ENCODE measurements at places on chromosomes 6 and 20.
A peak's percentile ranks its signal among the peaks of the same experiment; 100 is the strongest.

DNA sequence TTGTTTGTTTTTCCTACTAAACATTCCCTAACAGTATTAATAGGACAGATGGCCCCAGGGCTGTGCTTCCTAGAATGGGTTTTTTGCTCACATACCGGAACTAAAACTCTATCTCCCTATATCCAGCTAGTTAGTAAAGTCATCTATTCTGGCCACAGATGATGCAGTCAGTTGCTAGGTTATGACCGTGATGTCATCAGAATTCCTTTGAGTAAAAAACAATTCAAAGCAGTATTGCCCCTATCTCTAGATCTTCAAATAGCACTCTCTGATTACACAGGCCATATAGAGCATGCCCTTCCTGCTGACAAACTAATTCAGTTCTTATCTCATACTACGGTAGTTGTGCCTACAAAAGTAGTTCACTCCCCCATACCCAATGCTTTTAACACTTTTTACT, 17.9 kb upstream of the ZNF451 start:
- DNase-seq: no peak

- DNase-seq: no peak
Observed at GRCh38 chr6:167738386-167738785, 88.3 kb upstream of the AFDN start.

- DNase-seq: no peak
Observed at GRCh38 chr6:69097948-69098347, 462.9 kb downstream of the ADGRB3 start.

DNA sequence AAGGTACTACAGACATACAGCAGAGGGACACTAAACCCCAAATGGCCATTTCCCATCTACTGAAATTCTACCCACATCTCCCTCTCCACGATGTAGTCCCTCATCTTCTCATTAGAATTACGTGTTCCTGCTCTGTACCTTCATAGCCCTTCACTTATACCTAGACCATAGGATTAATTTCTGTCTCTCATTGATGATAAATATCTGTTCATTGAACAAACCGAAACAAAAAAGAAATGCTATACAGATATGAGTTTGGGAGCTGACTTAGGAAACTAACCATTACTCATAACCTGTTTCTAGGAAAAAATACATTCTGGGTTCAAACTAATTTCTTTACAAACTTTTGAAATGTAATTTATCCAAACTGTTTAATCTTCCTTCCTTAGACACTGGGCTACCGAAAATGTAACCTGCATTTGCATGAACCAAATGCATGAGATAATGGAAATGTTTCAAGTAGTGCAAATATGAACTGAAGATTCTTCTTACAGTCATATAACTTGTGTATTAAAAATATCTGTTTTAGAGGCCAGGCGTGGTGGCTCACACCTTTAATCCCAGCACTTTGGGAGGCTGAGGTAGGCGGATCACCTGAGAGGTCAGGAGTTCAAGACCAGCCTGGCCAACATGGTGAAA, 85.3 kb downstream of the GJA10 start:
- no peak for DNase-seq

GRCh38 chr6:54266400-54266923, 41.8 kb upstream of the TINAG start:
- no peak for DNase-seq

DNA sequence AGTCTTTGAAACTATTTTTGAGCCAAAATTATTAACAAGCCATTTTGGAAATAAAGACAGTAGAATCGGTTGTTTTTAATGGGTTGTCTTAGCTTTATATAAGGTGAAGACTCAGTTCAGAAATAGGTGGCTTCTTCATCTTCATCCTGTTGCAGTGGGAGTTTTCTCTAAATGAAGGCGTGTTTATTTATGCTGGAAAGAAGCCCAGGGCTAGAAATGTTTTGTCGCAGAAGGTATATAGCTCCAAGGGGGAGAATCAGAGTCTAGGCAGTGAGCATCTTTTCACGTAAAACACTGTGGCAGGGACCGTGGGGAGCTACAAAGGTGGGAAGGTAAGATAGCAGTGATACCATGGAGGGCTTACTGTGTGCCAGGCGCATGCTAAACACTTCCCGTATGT, 34.3 kb downstream of the FARS2 start:
- DNase-seq: no peak

DNA sequence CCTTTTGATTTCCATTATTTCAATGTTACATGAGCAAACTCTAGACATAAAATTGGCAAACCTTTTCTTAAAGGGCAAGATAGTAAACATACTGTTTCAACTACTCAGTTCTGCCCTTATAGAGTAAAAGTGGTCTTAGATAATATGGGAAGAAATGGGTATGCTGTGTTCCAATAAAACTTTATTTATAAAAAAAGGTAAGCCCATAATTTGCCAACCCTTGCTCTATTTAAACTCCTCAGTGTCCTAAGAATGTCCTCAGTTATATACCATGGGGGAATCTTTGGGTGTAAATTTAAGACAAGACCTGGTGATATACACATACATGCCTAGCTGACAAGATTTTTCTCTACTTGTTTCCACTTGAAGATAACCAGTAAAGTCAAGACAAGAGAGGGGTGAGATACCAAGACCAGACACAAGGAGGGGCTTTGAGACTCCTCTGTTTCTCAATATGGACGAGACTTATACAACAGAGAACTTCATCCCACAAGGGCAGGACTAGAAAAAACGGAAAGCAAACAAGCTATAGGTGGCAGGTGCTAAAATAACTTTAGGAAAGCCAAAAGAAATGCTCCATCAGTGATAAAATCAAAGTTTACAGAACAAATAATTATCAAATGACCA, 10.5 kb downstream of the SNX3 start:
- DNase-seq: no peak

- DNase-seq: no peak
Observed at GRCh38 chr6:121828146-121828886, 392.9 kb downstream of the GJA1 start.

GRCh38 chr6:16206595-16207037, 31.8 kb upstream of the GMPR start:
- DNase-seq: peak; percentile 18

DNA sequence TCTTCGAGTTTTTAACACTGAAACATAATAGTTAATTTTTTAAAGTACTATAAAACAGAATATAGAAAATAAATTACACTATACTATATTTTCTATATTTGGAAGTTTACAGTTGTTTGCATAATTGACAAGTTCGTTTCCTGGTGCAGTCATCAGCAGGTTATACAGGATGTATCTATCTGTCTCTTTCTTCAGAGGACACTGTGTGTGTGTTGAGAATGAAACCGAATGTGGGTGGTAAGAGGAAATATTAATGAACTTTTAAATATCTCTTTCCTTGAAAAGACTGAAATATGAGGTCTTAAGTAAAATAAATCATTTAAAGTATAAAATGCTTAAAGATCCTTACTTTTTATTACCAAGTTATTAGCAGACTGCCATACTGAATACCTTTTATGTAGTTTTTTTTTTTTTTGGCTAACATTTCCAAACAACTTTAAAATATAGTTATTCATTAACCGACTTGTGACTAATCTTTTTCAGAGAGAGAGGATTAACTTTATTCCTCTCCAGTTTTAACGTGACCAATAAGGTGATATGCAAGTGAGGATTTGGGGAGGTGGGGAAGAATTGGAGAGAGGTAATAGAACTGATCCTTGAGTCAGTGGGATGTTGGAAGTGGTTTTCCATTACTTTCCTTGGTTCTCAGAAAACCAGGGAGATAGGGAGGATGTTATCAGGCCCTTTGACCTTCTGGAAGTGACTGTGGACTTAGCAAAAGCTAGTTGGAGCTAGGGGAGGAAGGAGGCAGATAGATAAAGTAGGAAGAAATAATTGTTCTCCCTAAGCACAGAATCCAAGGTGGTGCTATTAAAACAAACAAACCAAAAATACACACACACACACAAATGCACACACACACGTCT, 380.0 kb upstream of the FLRT3 start:
- DNase-seq: no peak

DNA sequence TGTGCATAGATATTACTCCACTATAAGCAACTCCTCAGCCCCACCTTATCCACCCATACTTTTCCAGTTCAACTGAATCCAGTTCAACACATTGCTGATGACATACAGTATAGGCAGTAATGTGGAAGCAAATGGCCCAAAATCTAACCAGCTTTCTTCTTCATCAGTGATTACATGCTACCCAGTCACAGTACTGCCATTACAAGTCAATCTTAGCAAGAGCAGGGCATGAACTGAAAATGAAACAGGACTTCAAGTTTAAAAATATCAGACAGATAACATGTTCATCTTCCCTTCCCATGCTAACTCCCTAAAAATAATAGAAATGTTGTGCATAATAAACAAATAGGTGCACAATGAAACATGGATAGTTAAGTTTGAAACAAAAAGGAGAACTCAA, 19.2 kb downstream of the RRAGD start:
- no peak for DNase-seq

GRCh38 chr6:157840776-157841175, 17.7 kb downstream of the SNX9 start:
- no peak for DNase-seq

DNA sequence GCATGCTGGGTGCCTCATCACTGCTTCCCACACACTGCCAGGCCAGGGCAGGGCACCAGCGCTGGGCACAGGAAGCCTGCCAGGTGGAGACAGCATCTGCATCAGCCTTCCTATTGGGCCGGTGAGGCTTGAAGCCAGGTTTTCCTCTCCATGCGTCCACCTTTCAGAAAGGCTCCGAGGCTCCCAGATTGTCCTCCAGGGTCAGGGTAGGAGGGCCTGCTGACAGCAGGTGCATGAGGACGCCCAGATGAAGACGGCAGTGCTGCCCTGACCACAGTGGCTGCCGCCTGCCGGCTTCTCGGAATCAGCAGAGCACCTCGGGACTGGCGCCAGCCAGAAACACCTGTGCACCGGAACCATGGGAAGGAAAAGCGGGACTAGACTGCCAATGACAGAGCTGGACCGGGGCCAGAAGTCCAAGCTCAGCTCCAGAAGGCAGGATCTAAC, 170.5 kb upstream of the CST7 start:
- no peak for DNase-seq

DNA sequence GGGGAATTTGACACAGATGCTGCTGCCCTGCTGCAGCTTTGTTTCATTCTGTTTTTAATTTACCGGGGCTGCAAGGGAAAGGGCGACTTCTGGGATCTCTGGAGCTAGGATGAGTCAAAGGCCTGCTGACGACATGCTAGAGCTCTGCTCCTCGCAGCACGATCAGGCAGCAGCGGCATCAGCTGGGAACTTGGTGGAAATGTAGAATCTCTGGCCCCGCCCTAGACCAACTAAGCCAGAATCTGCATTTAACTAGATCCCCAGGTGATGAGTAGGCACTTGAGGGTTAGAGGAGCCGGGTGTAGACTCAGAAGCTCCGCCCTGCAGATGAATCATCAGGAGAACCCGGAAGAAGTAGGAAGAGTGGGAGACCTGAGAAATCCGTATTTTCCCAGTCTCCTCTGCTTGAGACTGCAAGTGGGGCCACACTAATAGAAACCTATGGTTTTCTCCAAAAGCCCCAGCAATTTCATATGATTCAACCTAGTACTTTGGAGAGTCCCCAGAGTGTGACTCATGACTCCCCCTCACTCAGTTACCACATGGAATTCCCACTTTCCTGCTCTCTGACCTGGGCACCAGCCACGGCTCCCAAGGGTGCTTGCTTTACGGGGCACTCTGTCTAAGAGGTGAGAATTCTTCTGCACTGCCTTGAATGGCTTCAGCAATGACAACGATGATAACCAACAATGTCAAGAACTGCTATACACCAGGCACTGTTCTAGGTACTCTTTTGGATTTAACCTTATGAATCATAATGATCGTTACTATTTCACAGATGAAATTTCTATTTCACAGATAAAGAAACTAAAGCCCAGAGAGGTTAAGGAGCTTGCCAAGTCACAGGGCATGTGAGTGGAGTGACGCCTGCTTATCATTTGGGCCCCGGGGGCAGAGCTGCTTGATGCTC, 18.1 kb downstream of the TUBB2B start:
- no peak for DNase-seq

DNA sequence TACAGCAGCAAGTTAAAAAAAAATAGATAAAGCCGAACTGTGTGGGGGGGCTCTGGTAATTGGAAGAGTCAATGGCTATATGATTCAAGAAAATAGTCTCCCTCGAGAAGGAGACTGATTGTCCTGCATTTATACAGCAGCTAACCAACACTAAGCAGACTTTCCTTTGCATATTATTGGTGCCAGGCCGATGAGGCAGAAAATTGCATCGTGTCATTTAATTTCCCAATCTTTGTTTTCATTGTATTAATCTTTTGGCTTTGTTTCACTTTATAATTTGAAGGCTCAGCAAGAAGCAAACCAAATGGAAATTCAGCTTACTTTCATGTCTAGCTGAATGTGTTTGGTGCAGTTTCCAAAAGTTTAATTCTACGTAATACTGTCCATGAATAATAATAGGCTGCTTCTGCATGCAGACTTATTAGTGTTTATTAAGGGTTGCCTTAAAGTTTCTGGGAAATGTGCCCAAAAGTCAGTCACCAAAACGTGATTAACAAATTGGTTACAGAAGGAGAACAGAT, 258.5 kb downstream of the HACE1 start:
- no peak for DNase-seq

- no peak for DNase-seq
Observed at GRCh38 chr6:137640086-137640485, 145.9 kb upstream of the OLIG3 start.

- no peak for DNase-seq
Observed at GRCh38 chr20:29410806-29411457, 1846.5 kb upstream of the DEFB115 start.

DNA sequence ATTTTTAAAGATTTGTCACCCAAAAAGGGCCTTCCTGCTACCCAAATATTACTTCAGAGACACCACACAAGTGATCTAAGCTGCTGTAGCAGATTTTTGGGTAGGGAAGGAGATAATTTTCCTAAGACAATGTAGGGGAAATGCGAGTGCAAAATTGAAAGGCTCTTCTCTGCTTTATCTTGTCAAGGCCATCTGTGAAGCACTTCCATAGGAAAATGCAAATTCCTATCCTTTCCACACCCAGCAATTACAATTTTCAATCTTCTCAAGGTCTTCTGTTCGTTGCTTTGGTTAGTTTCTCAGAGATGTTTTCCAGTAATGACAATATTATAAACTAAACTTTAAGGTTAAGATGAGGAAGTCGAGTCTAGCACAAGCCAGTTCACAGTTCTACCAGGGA, 53.4 kb downstream of the HDGFL1 start:
- DNase-seq: no peak

DNA sequence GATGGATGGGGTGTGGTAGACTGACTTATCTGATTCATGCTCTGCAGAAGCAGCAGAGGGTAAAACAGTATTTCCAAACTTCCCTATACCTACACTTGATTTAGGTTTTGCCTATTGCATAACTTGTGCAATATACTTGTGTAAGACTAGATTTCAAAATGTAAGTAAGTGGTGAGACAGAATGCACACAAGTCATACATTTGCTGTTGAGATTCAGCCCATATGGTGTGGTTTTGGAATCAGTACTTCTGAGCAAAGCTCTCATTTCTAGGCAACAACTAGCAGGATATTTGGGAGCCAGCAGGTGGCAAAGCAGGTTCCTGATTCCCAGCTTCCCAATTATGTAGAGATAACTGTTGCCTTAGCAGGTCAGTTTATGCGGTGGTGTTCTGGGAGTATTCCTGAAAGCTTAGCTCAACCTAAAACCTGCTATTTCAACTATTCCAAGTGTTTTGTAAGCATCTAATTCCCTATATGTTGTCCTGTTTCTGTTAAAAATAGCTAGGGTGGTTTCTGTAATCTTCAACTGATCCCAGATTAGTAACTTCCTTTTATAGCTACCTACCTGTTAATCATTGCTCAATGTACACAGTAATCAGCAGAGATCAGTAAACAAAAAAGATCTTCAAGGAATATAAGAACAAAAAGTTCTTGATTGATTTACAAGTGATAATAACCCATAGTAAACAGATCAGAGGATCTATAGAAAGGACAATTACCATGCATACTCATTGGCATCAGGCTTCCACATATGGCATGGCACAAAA, 8.5 kb upstream of the FABP7 start:
- DNase-seq: no peak

Measured in stimulated activated CD8-positive, alpha-beta memory T cell treated with anti-CD3 and anti-CD28 coated beads, Interleukin-15, amount 100 ng/mL, for 1 hour (primary cell).